8988T (cell line): ENCODE measurements at places on chromosomes 3 and 15.

DNA sequence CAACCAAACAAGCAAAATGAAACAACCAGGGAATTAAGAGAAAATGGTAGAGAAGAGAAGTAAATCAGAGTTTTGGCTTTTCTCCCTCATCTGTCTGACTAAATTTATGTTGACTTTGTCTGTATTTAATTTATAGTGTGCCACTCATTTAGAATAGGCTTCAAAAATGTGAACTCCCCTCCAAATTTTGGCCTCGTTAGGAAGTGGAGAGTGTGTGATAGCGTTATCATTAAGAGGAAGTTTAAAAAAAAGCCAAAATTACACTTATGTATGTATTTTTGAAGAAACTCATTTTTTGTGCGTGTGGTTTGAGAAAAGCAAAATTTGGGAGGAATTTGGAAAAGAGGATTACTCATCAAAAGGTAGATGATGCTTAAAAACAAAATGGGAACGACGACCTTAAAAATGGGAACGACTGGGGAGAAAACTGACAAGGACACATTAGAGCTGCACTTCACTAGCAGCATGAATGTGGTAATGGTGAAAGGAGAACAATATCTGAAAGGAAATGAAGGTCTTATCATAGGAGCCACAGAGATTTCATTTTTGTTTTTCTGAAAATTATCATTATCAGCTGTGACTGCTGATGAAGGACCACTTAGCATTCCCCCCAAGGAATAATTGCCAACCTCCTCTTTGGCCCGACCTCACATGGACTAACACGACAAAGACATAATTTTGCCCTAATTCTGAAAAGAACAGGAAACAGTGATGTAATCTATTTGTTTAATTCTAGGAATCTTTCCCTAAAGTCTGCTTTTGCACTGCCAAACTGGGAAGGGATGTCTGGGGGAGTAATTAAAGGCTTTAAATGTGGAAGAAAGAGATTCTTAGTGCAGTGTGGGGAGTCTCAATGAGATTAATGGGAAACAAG lies 163.2 kb upstream of the P2RY1 start:
- no peak for DNase-seq

- DNase-seq: no peak
Observed at GRCh38 chr3:136626493-136626892, 125.7 kb downstream of the STAG1 start.

GRCh38 chr3:54660714-54661132 lies 267.1 kb downstream of the LRTM1 start:
- no peak for DNase-seq

DNA sequence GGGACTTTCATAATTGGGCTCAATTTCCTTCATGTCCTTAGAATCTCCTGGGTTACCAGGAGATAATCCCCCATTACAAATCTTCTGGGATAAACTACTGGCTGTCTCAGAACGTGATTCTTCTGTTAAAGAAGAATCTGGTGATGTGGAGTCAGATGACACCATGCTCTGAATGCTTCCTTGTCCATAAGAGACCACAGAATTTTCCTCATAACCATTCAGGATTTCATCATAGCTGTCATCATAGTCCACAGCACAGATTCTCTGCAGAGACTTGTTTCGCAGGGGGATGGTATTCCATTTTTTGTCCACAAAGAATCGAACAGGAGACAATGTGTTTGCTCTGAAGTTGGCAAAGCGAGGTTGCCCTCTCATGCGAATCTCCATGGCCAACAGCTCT lies 109.8 kb upstream of the TSPAN3 start:
- no peak for DNase-seq

DNA sequence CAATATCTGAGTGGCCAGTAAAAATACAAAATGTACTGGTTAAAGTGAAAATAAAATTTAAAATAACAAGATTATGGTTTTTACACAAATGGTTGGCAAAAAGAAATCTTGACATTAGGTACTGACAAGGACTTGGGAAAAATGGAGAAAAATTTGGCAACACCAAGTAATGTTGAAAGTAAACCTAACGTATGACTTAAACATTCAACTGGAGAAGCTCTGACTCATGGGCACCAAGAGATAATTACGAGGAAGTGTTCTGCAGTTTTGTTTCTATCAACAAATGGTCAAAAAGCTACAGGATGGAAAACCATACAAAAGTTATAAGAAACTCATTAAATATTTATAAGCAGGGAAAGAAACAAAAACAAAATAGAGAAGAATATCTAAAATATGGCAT lies 177.7 kb downstream of the ZNF385D start:
- no peak for DNase-seq

GRCh38 chr3:105842943-105843342 lies 25.9 kb downstream of the CBLB start:
- DNase-seq: no peak

DNA sequence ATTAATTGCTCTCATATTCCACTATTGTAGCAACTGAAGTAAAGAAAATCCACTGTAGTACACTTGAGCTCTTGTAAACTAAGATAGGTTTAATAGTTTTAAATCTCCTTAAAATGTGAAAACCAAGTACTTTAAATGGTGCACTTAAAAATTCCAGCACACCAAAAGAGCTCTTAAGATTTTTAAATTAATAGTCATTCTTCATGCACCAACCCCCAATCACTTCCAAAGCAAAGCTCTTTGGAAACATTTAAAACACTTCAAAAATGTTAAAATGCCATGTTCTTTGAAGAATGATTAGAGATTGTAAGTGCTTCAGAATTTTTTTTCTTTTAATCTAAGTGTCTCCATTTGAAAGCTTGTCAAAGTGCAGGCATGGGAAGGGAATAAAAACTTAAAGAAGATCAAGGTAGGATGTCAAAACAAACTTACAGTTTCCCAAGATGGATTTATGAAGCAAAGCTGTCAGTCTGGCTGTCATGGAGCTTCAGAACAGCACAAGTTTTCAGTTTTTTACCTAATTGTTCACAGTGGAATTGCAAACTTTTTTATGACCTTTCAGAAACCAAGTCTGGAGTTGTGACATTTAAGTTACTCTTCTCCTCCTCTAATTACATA lies 84.3 kb downstream of the ARPP21 start:
- no peak for DNase-seq

- no peak for DNase-seq
Observed at GRCh38 chr15:85284497-85284896, 95.9 kb upstream of the AKAP13 start.

DNA sequence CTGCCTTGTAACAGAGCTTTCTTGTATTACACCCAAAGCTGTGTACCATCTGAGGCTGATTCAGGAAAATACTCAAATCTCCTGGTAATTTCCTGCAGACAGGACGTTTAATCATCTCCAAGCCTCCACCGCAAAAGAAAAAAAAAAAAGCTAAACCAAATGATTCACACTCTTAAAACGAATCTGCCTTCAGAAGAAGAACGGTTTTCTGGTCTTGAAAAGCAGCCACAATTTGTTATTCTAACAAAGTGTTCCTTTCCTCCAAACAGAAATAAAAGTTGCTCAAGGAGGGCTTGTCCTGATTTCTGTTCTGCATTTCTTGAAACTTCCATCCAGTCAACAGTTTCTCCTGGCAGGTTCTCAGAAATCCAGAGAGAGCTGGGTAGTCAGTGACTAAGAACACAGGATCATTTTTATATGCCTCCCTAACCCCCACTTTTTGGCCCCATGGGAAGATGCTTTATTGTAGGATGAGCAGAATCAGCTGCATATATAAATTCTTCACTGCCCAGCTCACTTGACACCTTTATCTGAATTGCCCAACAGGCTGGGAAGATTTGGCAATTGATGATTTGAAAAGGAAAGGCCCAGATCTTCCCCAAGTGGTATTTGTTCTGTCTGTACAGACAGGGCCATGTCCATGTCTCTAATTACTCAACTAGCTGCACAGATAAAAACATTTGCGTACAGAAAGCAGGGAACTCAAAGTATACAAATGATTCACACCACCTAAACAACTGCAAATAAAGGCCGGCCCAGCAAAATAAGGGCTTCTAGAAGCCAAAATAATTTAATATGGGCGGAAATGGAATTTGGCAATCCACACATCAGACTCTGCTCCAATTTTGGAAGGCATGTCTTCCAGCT lies 41.0 kb upstream of the PRICKLE2 start:
- no peak for DNase-seq

DNA sequence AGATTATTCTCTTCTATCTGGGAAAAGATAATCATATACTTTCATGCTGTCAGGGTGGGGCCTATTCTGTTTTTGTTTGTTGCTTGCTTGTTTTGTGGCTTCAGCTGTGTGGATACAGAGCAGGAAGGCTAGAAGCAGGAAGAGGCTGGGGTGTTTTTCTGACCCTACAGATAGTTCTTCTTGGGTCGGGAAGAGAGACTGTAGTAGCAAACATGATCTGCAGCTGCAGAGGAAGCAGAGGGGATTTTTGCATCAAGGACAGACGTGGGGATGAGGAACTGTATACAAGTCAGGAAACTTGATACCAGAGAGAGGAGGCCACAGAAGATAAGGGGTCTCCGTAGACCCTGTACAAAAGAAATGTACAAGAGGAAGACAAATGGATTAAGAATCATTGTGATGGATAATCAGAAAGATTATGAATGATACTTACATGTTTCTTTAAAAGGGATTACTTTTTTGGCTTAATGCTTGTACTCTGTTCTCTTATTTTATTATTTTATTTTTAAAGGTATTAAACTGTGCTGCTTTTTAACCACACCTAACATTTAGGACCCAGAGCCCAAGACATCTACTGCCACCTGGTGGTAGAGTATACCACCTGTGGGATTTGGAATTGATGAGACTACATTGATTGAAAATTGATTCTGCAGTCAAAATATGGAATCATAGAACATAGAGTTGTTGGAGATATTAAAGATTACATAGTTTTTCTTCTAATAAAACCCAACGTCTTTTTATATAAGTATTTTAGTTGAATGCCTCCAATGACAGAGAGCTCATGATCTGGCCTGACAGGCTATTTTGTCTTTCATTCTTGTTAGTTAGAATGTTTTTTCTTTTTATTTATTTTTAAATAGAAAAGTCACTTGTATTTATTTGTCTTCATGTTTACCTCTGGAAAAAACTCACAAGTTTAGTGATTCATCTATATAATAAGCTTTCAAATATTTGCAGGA lies 87.3 kb upstream of the ROPN1 start:
- DNase-seq: no peak

GRCh38 chr15:62951481-62951880 lies 91.1 kb upstream of the TPM1 start:
- DNase-seq: no peak

DNA sequence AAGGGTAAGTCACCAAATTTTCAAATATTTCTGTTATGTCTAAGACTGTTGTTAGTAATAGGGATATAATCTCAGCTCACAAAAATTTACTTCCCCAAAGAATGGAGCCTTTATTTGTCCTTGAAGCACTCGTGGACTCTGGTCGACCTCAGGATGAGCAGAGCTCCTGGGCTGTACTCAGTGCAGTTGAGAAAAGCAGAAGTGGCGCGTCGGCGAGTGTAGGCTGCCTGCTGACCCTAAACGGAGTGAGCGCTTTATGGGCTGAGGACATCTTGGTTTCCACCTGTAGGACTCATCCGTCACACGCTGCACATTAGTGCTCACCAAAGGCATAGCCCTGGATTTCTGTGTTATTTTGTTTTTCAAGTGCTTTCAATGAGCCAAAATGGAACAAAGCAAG lies 11.0 kb downstream of the GABRA5 start:
- no peak for DNase-seq

DNA sequence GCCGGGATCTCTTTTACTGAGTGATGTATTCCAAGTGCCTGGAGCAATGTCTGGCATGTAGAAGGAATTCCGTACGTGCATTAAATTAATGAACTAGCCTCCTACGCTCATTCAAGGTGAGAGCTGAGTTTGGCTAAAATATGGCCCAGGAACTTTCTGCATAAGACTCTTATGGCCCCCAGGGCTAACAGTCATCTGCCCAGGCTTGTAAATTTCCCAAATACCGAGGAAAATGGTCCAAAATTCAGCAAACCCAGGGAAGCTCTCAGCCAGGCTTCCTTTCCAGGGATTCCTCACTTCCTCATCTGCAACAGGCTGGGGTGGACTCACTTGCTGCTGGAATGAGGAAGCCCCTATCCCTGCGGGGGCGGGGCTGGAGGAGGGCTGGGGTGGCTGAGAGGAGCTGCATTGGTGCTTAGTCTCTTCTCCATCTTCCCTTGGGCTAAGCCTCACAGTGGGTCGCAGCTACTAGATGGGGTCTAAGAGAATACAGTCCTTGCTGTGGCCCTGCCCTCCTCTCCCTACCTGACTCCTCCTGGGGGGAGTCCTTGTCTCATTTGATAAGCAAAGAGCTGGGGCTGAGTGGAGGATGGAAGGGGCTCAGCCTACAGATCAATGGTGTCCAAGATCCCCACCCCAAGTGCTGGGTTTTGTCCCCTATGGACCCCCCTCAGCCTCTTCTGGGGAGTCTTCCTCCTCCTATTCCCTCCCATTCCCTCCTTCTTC lies 28.5 kb upstream of the APOD start:
- no peak for DNase-seq

DNA sequence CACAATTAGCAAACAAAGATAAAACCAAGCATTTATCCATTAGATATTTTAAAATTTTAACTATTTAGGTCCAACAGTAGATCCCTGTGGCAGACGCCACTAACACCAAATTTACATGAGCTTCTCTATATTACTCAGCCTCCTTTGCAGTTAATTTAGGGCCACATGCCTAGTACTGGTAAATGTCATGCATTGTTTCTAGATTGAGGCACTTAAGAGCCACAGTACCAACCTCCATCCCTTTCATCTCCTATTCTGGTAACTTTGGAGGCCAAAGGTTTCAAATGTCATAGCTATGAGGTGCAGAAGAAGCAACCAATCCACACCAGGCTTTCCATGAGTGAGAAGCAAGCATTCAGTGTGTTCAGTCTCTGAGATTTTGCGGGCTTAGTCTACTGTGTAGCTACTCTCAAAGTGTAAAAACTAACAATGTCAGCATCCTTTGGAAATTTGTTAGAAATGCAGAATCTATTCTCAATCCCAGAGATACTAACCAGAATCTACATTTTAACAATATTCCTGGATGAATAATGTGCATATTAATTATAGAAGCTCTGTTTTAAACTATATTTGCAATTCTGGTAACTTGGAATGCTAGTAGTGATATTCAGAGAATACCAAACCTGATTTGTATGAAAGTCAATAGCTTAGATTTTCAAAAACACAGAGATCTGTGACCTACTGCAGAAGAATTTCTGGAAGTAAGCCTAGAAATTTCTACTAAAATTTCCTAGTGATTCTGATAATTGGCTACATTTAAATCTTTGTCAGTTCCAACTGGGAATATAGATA lies 206.3 kb upstream of the CD96 start:
- no peak for DNase-seq

- no peak for DNase-seq
Observed at GRCh38 chr15:89731275-89731674, 19.8 kb downstream of the MESP1 start.
